ENCODE measurements at places on chromosomes 7 and 10.
A peak's percentile ranks its signal among the peaks of the same experiment; 100 is the strongest.

GRCh38 chr7:94100723-94101345 lies 96.7 kb upstream of the BET1 start:
- DNase-seq: no peak

- no peak for DNase-seq
These were observed 66.4 kb upstream of the SEC61G start for GRCh38 chr7:54825368-54825767.

GRCh38 chr10:46305079-46305818 lies 18.5 kb downstream of the ANTXRL start:
- DNase-seq: no peak

DNA sequence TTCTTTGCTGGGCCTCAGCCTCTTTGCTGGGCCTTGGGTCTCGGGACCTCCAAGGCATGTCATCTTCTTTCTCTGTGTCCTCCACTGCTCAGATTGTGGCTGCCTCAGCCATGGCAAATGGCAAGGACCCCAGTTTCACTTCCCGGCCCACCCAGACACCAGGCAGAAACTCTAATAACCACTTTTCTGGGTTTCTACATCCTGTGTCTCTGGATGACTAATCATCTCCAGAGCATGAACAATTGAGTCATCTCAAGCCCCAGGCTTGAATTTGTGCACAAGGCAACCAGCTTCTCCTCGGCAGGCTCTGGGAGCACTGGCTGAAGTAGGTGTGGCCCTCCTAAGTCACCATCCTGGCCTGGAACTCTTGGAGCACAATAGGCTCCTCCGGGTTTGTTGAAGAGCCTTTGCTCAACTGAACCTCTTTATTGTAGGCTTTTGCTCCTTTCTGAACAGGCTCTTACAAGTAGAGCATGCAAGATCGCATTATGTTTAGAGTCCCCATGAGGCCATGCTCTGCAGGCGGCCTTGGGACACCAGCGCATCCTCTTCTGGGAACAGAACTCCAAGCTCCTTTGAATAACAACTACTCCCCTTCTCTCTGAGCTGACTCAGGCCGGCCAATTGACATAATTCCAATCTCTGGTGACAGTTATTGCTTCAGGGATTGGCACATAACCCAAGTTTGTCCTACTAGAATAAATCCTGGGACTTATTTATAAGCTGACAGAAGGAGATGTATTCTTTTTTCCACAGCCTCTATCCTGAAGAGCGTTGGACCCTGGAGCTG lies 218.1 kb downstream of the WDR11 start:
- peak; percentile 80 for DNase-seq

- DNase-seq: no peak
These were observed 5.2 kb downstream of the LAT2 start for GRCh38 chr7:74214816-74215630.

GRCh38 chr7:43303740-43304241 lies 191.3 kb downstream of the HECW1 start:
- peak; percentile 48 for DNase-seq

Data from suppressor macrophage (primary cell).